ENCODE measurements at places on chromosomes 6 and 20.

GRCh38 chr20:29876911-29877285 lies 1380.6 kb upstream of the DEFB115 start:
- no peak for DNase-seq

DNA sequence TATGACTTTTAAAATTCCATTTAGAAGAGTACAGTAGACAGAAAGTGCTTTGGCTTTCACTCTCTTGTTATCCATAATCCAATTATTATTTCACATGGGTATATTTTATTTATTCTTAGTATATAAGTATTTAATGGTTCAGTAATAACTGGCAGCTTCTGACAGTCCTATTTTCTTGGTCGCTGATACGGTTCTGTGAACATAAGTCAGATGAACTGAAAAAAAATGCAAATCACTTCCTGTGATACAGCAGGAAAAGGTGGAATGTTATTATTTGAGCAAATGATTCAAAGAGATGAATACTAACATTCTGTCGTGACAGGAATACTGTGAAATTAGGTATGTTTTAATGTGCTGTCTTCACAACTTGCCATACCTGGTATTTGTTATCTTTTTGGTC lies 132.3 kb downstream of the ARHGAP18 start:
- DNase-seq = no peak

DNA sequence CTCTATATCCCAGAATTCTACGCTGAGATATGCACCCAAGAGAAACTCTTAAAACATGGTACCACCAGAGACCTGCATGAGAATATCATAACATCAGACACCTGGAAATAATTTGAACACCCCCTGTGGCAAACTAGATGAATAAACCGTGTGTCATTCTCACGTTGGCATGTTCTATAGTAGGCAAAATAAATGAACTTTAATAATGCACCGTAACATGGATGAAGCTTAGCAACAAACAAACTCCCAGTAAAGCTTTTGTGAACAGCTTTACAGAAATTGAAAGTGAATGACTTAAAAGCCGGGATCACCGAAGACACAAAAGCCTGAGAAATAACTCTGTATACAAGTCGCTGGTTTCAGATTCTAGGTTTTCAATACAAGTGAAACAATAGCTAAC lies 1166.8 kb upstream of the CITED2 start:
- no peak for DNase-seq

GRCh38 chr6:82022614-82023129 lies 224.9 kb downstream of the IBTK start:
- DNase-seq = no peak

- DNase-seq = no peak
These were observed 171.4 kb downstream of the MYLK4 start for GRCh38 chr6:2579241-2579761.

GRCh38 chr20:61354501-61354900 lies 102.4 kb downstream of the CDH4 start:
- DNase-seq = no peak

- DNase-seq = peak; percentile 65
These were observed 710 bp downstream of the BTBD9 start for GRCh38 chr6:38638941-38639497.

DNA sequence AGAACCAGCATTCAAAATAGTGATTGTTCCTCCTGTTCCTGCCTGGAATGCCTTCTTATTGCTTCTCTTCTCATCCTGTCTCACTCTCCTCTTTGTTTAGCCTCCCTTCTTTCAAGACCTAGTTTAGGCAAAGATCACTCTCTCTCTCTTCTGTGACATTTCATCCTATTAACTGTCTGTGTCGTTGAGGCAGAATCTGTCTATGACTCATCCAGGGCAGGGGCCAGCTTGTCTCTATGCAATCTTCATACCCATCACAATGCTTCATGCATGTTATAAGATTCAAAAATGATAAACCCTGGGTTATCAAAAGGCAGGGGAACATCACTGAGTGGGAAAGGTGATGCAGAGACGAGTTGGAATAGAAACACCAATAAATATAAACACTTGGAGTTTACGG lies 32.2 kb upstream of the FOXA2 start:
- no peak for DNase-seq

- no peak for DNase-seq
These were observed 75.7 kb upstream of the JARID2 start for GRCh38 chr6:15170126-15170525.

- DNase-seq = no peak
These were observed 27.4 kb upstream of the STXBP5 start for GRCh38 chr6:147176795-147177194.

DNA sequence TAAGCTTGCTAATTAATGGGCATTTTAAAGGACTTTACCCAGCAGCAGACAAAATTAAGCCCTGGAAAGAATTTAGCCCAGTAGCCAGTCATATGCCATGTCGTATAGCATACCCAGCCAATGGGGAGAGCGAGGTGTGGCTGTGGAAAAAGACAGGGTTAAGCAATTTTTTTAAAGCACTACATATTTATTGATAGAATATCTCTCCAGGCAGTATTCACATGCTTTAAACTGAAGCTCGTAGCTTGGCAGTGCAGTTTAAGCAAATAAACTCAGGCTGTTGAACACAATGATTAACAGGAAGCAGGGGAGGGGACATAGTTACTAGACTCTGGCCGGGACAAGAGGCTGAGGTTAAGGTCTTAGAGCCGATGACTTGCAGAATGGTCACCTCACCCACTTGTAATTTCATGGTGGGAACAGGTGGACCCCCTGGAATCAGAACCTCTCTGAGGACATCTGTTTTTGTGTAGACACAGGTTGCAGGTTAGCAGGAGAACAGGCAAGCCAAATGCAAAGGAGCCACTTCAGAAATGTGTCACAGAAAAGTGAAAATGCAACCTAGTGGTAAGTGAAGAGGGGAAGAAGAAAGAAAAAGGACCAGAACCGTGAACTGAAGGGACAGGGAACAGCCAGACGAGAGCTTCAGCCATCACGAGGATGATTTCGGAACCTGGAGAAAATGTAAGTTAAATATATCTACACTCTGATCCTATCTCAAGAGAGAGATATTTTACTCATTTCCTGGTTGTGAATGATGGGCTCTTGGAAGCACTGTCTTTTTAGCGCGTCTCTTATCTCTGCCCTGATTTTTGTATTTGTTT lies 7.2 kb downstream of the GCNT2 start:
- peak; percentile 26 for DNase-seq

GRCh38 chr6:14559746-14560536 lies 442.4 kb downstream of the CD83 start:
- no peak for DNase-seq

DNA sequence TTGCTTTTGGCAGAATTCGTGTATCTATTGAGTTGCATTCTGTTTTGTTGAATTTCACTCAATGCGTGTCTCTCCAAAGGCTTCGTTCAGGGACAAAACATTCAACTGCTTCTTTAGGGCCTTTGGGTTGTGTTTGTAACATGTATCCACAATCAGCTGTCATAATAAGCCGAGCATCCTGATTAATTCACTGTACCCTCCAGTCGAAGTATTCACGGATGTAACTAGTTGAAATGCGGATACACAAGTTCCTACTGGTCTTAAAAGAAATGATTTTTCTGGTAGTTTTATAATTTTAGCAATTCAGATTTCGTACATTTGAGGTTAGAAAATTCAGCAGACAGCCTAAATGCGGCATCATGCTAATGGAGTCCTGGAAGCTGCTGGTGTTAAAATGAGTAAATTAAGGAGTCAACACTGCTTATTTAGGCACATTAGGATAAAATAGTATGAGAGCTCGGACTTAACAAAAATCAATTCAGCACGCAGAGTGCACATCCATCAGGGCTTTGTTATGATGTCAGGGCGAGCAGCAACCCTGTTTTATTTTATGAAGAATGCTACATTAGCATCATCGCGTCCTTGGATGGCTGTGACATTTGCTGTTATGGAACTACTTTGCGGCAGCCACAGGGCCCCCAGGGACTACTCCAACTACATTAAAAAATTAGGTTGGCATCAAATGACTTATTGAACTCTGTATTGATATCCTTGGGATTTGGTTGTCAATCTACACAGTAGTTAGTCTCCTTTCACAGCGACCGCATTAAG lies 489.3 kb upstream of the FLRT3 start:
- no peak for DNase-seq

DNA sequence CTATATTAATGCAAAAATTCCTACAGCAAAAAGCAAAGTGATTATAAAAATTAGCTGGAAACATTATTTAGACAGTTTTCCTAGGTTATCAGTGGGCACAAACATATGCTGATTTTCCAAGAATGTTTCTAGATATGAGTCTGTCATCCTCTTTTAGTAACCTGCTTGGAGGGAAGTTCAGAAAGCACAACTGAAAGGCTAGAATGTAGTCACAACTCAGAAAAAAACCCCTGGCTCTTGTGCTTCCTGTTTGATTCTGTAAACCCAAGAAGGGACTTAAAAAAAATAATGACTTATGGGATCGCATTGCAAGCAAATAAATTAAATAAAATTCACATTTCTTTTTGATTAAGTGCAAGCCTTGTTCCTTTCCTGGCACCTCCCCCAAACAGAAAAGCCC lies 708.4 kb upstream of the EPHA7 start:
- no peak for DNase-seq

DNA sequence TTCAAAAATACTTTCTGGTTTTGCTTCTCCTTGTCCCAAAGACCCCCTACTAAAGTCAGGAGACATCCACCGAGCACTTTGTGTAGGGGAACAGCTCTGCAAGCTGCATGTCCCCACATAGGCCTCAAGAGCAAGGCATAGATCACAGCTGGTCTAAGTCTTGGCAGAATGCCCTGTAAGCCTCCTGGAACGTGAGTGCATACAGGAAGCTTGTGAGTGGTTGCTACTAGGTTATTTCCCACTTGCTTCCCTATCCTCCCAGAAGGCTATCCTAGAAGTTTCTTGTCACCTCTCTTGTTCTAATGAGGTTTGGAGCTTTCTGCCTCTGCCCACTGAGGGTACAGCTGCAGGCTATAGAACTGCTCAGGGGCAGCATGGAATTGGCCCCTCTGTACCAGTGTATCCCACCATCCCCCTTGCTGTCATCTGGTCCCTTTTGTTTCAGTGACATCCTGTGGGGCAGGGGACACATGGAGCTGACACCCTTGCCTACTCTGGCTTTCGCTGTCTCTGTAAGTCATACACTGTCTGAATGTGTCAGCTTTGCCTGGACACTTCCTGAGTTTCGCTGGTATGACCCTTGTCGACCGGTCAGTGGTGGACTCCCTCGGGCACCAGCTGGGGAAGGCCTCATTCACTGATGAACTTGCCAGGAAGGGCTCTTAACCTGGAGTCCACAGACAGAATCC lies 35.6 kb upstream of the KCNK16 start:
- no peak for DNase-seq

DNA sequence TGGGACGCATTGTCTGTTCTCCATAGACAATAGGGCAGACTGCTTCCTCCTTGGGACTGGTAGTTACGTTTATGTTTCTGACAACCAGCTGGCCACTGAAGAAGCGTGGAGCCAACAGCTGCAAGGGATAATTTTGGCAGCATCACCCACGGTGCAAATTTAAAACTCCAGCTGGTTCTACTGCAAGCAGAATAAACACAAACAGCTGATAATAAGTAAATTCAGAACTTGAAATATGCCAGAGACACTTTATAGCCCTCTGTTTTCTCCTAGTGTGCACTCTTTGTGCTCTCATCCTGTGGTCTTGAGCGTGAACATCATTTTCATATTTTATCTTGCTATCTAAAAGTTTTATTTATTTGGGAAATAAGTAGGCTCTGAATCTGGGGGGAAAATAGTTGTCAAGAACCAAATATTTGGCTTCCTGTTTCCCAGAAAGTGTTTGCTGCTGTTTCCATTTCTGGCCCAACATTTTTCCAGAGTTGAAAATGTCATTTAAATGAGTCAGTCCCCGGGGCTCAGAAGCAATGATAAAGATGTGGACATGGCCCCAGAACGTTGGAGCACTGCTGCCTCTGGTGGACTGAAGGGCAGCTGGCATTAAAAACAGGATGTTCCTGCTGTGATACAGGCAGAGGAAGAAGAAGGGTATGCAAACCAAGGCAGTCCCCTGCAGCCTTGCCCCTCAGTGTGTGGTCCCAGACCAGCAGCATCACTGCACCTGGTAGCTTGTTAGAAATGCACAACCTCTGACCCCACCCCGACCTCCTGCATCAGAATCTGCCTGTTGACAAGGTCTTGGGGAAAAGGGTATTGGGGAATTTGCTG lies 12.5 kb upstream of the THBD start:
- DNase-seq = no peak

Data from activated CD4-positive, alpha-beta T cell treated with anti-CD3 and anti-CD28 coated beads, Interleukin-2, amount 50 U/mL, for 48 hours (primary cell).